ENCODE measurements at places on chromosomes 2 and 18.

- no peak for DNase-seq
Observed at GRCh38 chr18:50788284-50788683, 31.5 kb downstream of the MRO start.

DNA sequence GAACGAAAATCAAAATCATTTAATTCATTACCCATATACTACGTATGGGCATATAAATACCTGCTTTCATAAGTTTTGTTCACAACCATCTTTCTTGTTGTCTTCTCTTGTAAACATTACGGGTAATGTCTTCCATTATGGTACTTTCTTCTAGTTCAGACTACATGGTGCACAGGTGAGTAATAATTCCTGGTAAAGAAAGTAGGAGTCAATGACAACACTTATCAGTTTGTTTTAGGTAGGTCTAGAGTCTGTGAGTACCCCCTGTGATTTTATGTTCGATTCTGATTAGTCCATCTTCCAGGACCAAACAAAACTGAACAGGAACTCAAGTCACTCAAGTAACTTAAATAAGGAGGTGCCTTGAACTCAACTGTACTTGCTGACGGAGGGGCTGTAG lies 25.2 kb upstream of the CTLA4 start:
- DNase-seq: no peak

GRCh38 chr18:58362829-58363271 lies 266.0 kb downstream of the ALPK2 start:
- DNase-seq: no peak

GRCh38 chr2:142881619-142882018 lies 4.2 kb downstream of the KYNU start:
- no peak for DNase-seq

- DNase-seq: no peak
Observed at GRCh38 chr2:99682275-99683060, 192.7 kb upstream of the REV1 start.

- DNase-seq: no peak
Observed at GRCh38 chr2:111972955-111973565, 74.7 kb downstream of the MERTK start.

GRCh38 chr2:176079831-176080539 lies 3.8 kb downstream of the EVX2 start:
- DNase-seq: peak; percentile 55

- no peak for DNase-seq
Observed at GRCh38 chr2:53768242-53768542, 588 bp downstream of the CHAC2 start.

DNA sequence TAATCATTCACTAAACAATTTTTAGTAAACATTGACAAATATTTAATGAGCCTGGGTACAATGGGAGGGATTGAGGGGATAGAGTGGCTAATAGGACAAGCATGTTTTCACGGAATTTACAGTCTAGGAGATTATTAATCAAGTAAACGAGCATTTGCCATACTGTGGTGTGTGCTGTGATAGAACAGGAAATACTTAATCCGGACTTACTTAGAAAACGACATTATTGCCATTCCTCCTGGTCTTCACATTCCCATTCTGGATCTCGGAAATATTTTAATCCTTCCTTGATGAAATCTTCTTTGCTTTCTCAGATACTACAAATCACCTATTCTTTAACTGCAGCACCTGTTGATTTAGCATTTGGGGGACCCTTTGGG lies 905 bp downstream of the TTLL4 start:
- no peak for DNase-seq

DNA sequence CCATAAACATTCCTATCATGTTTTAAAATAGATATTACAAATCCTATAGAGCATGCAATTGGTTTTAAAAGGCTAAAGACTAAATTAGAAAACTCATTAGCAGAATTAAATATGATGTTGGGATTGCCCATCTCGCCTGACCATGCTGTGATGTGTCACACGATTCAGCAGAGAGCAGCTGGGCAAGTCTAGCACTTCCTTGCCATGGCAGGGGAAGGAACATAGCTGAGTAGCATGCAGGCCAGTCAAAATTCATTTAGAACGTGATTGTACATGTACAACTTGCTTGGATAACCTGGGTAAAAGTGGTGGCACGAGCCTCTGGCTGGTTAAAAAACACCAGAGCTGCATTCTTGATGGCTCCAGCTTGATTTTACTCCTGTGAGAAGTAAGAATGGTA lies 81.3 kb downstream of the SCN3A start:
- DNase-seq: no peak

- no peak for DNase-seq
Observed at GRCh38 chr2:226658555-226658954, 141.1 kb downstream of the IRS1 start.

DNA sequence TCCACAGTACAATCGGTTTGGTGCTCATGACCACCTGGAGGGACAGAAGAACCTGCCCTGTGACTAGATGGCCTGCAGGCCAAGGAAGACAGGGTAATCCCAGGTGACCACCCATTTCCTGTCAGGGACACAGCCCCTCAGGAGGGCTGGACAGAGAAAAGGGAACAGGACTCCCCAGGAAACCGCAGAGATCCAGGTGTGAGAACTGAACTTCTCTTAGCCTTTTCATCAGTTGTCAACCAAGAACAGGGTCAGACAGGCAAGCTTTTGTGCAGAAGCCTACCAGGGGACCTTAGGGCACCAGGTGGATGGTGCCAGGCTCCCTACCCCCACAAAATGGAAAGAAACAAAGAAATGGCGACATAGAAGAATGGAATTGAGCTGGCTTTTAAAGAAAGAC lies 132.3 kb downstream of the HDAC4 start:
- DNase-seq: no peak

GRCh38 chr2:172550419-172550818 lies 5.5 kb upstream of the PDK1 start:
- no peak for DNase-seq

GRCh38 chr2:199911052-199911876 lies at the start of gene C2orf69:
TSS of gene C2orf69 (plus strand) at chr2:199911293. CDS start at chr2:199911439, 146 bp downstream.
- DNase-seq: peak; percentile 95

- DNase-seq: no peak
Observed at GRCh38 chr2:111121028-111121827, 514 bp downstream of the BCL2L11 start.

GRCh38 chr2:151459358-151459757 lies 49.7 kb downstream of the RIF1 start:
- DNase-seq: no peak

- peak; percentile 68 for DNase-seq
Observed at GRCh38 chr2:66888791-66889631, 454.1 kb downstream of the MEIS1 start.

DNA sequence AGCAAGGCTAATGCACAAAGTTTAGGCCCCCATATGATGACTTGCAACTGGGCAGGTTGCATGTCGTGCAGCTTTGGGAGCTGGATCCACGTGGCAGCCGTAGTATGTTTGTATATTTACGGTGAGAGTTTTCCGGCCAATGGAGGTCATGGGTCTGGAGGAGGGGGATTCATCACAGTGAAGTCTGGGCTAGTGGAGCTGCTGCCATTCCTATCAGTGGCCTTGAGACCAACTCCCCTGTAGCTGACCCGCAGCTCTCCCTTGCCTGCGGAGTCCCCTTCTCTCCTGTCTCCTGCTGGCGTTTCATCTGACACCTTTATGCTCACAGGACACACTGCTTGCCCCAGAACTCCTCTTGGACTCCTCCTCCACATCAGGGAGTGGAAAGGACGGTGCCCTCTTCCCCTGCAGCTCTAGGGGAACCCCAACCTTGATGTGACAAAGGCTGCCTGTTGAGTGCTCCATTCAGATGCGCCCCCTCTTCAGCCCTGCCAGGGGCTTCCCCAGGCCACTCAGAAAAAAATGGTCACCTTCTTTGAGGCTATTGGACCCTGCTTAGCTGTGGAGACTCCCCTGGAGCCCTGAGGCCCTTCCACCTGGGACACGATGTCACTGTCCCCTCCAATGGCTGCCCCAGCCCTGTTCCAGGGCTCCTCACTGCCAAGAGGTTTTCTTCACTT lies 121.7 kb downstream of the PXDN start:
- no peak for DNase-seq

- no peak for DNase-seq
Observed at GRCh38 chr18:45100321-45101105, 419.8 kb downstream of the SETBP1 start.

- peak; percentile 15 for DNase-seq
Observed at GRCh38 chr18:5582849-5583681, 39.3 kb upstream of the EPB41L3 start.

GRCh38 chr2:150507071-150507470 lies 19.6 kb upstream of the RND3 start:
- no peak for DNase-seq

GRCh38 chr2:234329202-234329960 lies 167.5 kb downstream of the ARL4C start:
- no peak for DNase-seq

- DNase-seq: no peak
Observed at GRCh38 chr2:191206613-191207471, 38.4 kb upstream of the MYO1B start.

DNA sequence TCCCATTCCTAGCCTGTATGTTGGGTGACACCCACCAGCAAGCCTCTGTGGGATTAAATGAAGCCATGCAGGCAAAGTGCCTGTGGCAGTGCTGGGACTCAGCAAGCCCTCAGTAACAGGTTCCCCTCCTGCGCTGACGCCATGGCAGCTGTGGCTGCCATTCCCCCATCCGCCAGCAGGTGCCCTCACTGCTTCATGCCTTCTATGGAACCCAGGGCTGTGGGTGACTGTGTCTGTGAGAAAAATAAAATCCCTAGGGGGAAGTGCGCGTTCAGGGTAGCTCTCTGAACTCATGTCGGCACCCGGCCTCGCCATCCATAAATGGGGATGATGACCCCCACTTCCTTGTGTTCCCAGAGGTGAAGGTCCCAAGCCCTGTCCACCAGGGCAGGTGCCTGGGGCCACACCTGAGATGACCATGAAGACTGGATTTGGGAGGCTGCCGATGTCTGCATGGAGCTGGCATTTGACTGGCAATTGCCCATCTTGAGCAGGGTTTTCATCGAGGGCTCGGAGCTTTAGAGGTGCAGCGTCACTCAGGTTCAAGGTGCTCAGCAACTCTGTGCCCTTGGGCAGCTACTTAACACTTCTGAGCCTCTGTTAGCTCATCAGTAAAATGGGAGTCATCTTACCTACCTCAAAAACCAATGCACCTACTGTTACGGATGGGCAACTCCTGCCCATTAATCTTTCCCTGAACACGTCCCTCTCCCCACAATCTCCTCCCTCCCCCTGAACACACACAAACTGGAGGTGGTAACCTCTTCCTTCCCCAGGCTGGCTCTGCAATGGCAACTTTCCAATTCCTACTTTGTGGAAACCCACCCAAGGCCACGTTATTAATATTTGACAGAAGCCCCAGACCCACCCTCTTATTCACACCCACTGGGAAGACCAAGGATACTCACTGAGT lies 2.9 kb upstream of the MAL start:
- no peak for DNase-seq

GRCh38 chr2:71555798-71556454 lies 102.6 kb downstream of the DYSF start:
- DNase-seq: no peak

DNA sequence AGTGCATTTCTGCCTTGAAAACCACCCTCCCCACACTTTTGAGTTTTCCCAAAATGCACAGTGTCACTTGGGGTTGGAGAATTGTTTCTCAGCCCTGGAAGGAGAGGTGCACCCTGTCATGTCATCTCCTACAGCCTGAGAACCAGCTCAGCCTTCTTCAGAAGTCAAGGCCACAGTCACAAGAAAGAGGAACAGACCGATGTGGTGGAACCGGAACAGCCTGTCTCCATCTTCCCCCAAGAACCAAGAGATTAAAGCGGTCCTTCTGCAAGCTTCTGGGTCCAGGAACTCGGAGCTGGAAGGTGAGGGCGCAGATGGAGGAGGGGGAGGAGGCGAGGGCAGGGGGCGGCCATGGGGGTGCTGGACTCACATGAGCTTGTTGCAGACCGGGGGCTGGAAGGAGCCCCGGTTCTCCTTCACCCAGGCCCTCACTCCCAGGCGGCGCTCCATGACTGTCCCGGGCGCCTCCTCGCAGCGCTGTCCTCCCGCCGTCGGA lies 248 bp downstream of the HAAO start:
- DNase-seq: no peak

DNA sequence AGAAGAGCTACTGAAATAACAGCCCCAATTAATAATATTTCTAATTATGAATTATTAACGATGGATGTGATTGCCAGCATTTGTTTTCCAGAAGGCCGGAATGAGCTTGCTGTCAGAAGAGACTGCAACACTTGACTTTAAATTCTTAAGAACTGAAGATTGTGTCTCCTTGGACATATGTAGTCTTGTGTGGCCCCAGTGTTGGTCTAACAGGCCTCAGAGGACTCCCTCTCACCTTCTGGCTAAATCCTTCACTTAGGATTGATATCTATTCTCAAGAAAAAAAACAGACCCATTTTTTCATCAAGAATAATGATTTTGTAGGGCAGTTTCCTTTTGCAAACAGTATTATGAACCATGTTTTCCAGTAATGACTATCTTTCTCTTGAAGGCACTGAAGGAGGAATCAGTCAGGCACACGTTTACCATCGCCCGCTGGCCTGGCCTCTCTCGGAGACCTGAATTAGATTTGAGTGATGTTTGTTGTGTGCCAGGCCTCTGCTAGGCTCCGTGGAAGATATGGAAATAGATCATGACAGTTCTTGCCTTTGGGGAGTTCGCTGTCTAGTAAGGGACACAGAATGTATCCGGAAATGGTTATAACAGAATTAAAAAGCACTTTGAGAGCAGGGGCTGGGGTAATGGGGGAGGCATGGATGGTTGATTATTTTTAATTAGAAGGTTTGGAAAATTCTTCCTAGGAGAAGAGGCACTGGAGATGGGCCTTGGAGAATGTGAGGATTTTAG lies 258.0 kb downstream of the MYCN start:
- DNase-seq: no peak

- peak; percentile 3 for DNase-seq
Observed at GRCh38 chr18:43661570-43661969, 384.3 kb upstream of the SYT4 start.

- DNase-seq: no peak
Observed at GRCh38 chr2:165682546-165682945, 111.5 kb downstream of the GALNT3 start.

DNA sequence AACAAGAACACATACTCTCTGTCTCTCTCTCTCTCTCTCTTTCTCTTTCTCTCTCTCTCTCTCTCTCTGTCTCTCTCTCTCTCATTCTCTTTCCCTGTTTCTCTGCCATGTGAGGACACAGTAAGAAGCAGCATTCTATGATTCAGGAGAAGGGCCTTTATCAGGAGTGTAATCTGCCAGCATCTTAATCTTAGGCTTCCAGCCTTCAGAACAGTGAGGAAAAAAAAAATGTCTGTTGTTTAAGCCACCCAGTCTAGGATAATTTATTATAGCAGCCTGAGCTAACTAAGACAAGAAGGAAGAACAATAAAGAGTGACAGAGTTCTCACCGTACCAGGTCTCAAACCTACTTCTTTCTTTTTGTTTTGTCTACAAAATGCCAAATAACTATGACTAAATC lies 399.4 kb downstream of the SOCS6 start:
- DNase-seq: no peak
